Prostate gland (tissue), 2 donors: ENCODE measurements at places on chromosomes 1 and 21. TPM values are rescaled to one million over a fixed set of nuclear protein-coding genes. Genes with fewer than 3 reads are reported as not detected.
A peak's percentile ranks its signal among the peaks of the same experiment; 100 is the strongest.

- DNase-seq = no peak
- H3K4me3 ChIP-seq = no peak overlapping the region
- no peaks in the 10 kb centered on the region for H3K27me3 ChIP-seq
- H3K27ac ChIP-seq = no peak overlapping the region
These were observed 107.0 kb downstream of the RHOU start for GRCh38 chr1:228842094-228842775.

DNA sequence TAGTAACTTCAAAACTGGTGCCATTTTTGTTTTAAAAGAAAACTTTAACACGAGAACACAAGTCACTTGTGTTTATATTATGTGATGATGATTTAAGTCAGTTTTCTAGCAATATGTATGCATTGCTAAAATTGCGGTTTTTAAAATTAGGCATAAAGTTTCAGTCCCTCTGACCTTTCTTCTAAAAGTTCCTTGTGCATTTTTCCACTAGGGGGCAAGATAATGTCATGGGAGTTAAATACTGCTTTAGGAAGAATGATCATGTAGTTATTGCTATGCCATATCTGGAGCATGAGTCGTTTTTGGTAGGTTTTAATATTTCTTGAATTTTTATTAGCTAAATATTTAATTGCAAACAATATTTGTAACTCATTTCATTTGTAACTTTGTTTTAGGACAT is 10.7 kb downstream of the CDC7 start:
- no peaks in the 10 kb centered on the region for H3K27me3 ChIP-seq
- no peak for DNase-seq
- no peak overlapping the region for H3K27ac ChIP-seq
- no peaks in the 10 kb centered on the region for H3K36me3 ChIP-seq

DNA sequence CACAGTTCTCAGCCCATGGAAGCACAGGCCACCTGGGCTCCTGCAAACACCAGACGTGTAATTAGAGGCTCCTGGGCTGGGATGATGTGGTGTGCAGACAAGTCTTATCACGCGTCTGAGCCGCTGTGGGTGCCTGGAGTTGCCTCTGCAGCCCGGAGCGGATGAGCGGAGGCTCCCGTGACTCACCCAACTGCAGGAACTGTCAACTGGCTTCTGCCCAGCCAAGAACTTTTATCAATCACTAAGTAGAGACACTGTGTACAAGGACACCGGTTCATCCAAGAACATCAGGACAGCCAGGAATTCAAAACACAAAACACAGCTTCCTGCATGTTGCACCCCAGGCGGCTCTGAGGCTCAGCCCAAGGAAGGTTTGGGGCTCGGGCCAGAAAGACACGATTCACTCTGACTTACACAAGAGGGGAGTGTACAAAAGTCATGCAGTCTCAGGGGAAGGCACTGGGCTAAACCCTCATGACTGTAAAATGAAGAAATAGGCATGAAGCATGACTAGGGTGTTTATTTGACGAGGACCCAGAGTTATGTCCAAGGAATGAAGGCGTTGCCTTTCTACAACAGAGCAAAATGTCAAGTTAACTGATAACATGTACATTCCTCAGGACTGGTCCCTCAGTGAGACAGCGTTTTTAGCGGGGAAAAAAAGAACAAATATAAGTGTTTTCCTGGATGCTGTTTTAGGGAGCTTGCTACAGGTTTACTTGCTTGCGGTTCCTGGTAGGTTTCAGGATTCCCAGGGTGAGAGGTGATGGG is 21.1 kb downstream of the ERRFI1 start:
- DNase-seq = peak; percentile 97
- no peaks in the 10 kb centered on the region for H3K27me3 ChIP-seq
- no peak overlapping the region for H3K4me3 ChIP-seq
- peak overlapping the region; percentile 67 for H3K27ac ChIP-seq
- peaks cover 10% of the 10 kb centered on the region for H3K4me1 ChIP-seq

DNA sequence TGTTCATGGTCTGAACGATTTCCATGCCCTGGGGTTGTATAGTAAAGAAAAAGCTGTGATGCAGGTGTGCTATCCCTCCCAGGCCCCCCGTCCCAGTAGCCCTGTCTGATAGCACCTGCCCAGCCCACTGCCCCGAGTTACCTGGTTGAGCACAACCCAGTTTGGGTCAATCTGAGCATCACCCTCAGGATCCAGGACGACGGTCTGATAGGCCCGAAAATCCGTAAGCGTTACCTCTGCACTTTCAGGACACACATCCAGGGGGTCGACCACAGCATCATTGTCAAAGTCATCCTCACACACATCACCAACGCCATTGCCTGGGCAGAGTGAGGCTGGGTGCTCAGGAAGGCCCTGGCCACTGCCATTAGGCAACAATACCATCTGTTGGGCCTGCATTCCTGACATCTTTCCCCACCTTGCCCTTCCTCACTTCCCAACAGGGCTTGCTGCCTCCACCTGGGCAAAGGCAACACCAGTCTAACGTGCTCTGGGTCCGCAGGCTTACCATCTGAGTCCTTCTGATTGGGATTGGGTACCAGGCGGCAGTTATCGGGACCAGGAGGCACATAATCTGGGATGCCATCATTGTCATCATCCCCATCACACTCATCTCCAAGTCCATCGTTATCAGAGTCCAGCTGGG is 9.7 kb downstream of the THBS3 start:
- no peak overlapping the region for H3K27ac ChIP-seq
- no peaks in the 10 kb centered on the region for H3K27me3 ChIP-seq
- no peak for DNase-seq
- H3K4me1 ChIP-seq = peaks cover 14% of the 10 kb centered on the region
- no peak overlapping the region for H3K4me3 ChIP-seq

The ZNF326 gene
- 10.6 TPM for total RNA-seq

The ALX3 gene
- total RNA-seq = not detected

The HS2ST1 gene
- 11.5 TPM for total RNA-seq
